ENCODE measurements at places on chromosomes 16 and 17.

DNA sequence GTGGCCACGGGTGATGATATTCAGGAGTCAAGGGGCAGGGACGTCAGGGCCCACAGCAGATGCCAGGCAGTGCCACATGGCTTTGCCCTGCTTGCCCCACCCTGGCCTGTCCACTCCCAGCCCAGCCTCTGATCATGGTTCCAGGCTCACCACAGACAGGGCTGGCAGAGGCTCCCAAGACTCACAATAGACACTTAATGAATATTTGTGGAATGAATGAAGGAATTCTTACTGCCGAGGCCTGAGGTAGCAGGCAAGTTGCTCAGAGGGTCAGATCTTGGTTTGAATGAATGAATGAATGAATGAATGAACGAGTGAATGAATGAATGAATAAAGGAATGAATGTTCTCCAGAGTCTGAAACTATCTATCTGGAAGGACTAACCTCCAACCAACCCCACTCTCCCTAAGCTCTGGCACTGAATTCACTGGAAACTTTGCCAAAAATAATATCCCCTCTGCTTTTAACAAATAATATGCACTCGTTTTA is 60.9 kb downstream of the RAI1 start:
- no peak for DNase-seq

- peak; percentile 60 for DNase-seq
Measured at GRCh38 chr16:22321340-22322001, 24.3 kb downstream of the POLR3E start.

GRCh38 chr16:88442727-88443576 is 10.1 kb upstream of the ZFPM1 start:
- DNase-seq, result peak; percentile 78

DNA sequence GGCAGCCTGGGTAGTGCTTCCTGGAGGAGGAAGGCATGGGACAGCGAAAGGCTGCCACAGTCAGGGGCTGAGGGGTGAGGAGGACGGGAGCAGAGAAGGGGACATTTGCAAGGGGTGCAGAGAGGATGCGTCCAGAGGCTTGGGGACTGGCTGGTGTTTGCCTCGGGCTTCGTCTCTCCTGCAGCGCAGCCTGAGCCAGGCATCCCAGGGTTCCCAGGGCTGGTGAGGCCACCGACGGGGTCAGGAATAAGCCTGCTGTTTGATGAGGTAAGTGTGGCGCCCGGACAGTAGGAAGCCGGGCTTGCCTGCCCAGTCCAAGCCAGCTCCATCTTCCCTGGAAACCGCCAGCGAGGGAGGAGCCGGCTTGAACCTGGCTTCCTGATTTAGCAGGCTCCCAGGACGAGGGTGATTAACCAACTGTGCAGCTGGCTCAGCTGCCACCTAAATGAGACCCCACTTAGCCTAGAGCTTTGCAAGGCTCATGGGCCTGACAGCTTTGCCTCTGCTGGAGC is 47.8 kb downstream of the PITPNM3 start:
- no peak for DNase-seq

DNA sequence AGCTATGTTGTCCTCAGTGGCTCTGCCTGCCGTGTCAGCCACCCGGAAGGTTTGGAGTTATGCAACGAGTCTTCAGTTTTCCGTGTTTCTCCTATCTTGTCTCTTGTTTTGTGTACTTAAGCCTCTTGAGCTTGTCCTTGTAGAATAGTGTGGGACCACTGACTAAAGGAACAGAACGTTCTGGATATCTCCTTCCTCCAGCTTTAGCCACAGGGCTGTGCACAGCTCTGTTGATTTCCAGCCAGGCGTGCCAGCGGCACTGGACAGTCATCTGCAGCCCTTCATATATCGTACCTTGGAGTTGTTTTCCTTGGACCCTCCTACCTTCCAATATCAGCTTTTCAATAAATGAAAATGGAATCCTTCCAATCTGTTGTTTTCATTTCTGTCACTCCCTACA is 39.8 kb downstream of the TMEM11 start:
- no peak for DNase-seq

DNA sequence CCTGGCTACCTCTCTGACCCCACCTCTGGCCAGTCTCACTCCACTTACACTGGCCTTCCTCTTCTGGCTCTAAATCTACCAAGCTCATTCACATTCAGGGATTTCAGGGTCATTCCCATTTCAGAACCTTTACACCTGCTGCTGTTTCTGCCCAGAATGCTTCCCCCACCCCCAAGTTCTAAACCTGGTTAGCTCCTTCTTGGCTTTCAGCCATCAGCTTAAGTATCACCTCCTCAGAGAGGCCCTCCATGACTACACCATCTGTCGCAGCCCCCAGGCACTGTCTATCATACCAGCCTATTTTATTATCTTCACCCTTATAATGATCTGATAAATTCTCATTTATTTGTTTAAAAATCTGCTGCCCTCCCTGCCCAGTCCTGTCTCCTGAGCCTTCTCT is 23.3 kb upstream of the NGFR start:
- DNase-seq, result no peak

GRCh38 chr16:47371271-47372014 is 89.4 kb downstream of the ITFG1 start:
- no peak for DNase-seq

DNA sequence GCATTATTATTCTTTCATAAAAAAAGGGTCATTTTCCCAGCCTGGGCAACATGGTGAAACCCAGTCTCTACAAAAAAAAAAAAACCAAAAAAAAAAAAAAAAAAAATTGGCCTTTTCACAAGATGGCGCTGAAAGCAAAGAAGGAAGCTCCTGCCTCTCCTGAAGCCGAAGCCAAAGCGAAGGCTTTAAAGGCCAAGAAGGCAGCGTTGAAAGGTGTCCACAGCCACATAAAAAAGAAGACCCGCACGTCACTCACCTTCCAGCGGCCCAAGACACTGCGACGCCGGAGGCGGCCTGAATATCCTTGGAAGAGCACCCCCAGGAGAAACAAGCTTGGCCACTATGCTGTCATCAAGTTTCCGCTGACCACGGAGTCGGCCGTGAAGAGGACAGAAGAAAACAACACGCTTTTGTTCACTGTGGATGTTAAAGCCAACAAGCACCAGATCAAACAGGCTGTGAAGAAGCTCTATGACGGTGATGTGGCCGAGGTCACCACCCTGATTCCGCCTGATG is 4.9 kb upstream of the PGAP6 start:
- no peak for DNase-seq

DNA sequence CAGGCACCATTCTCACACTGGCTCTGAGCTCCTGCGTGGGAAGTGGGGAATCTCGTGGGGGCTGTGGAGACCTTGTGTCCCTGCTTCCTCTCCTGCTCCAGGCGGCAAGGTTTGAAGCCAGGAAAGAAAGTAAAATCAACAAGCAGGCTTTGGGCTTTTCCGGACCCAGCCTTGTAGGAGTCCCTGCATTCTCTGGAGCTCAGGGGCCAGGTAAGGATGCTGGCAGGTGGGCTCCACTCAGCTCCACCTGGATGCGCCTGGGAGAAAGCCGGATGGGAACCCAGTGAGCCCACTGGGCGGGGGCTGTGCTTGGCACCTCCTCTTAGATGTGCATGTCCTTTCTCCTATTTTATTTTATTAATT is 362.5 kb downstream of the SEC14L1 start:
- no peak for DNase-seq

GRCh38 chr16:10664720-10665126 is 30.0 kb downstream of the TEKT5 start:
- no peak for DNase-seq

- DNase-seq, result no peak
Measured at GRCh38 chr16:62872339-62872738, 836.1 kb upstream of the CDH8 start.

- DNase-seq, result no peak
Measured at GRCh38 chr16:50275428-50276325, 9.3 kb downstream of the ADCY7 start.

- peak; percentile 34 for DNase-seq
Measured at GRCh38 chr16:2919511-2920255, 8.0 kb downstream of the FLYWCH1 start.

DNA sequence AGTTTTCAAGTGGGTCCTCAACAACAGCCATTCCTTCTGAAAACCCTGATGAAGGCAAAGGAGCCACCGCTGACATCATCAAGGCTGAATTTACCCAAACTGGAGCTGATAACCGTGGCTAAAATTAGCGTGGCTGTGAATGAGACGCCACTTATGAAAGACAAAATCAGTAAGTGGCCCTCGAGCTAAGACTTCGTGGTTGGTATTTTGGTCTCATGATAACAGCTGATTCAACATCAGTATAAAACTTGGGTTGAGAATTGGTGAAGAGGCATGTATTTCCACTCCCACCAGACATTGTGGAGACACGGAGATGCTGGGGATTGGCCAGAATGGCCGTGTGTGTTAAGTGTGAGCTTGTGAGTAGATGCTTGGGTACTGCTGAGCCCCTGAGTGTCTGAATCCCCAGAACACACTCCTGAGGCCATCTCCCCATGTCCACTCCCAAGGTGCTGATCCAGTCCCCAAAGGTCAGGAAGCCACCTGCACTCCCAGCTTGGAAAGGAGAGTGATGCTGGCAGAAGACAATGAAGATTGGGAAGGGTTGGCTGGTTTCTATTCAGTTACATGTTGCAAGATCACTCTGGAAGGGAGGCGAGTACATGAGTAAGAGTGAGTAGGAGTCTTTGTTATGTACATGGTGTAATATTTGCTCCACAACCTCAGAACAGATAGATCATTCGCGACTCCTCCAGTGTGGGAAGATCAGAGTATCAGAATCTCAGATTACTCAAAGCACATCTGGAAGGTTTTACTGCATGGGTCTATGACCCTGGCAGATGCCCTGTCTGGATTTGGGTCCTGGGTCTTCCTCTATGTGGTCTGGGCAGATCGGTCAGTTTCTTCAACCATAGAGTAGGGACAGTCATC is 207.7 kb downstream of the HS3ST3A1 start:
- DNase-seq, result no peak

DNA sequence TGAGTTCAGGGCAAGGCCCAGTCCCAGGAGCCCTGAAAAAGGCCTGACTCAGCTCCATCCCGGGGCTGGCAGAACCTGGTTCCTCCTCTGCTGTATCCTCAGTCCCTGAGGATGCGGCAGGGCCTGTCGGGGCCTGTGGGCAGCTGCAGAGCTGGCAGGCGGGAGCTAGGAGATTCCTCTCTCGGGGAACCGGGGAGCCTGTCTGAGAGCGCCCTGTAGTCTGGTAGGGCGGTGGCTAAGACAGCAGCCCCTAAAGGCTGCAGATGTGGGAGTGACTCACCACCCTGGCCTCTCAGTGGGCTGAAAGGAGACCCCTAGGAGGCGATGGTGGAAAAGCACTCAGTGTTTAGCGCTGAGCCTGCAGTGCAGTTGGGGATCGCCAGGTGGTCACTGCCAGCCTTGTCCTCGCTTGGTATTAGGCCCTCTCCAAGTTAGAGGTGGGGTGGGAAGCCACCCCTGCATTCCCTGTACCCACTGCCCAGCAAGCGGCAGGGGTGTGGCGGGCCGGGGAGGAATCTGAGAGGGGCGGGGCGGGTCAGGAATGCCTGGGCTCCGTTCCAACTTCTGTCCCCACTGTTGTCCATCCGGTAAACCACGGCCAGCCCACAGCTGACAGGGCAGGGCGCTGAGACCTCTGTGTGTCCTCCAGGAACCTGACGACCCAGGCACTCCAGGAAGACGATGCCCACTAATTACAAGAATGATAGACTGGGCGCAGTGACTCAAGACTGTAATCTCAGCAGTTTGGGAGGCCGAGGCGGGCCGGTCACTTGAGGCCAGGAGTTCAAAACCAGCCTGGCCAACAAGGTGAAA is 29.5 kb upstream of the CDH1 start:
- no peak for DNase-seq

- DNase-seq, result no peak
Measured at GRCh38 chr17:61511480-61512182, 59.4 kb downstream of the TBX4 start.

- no peak for DNase-seq
Measured at GRCh38 chr16:79296491-79296890, 304.0 kb downstream of the MAF start.

- no peak for DNase-seq
Measured at GRCh38 chr16:31005350-31006085, 4.9 kb downstream of the STX1B start.

GRCh38 chr16:85141491-85142128 is 29.3 kb upstream of the CIBAR2 start:
- no peak for DNase-seq

DNA sequence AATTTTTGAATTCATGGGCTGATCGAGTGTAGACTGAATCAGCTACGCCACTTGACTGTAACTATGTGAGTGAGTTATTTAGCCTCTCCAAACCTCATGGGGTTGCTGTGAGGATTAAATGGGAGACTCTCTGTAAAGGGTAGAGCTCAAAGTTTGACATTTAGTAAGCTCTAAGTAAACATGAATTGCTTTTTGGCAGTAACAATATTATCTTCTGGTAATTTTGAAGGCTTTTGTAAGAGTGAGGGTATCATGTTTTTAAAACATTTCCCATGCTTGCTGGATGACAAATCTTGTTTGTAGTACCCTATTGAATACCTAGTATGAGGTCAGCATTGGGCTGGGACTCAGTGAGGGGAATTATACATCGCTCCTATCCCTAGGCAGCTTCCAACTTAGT is 35.3 kb downstream of the MRTFB start:
- no peak for DNase-seq

DNA sequence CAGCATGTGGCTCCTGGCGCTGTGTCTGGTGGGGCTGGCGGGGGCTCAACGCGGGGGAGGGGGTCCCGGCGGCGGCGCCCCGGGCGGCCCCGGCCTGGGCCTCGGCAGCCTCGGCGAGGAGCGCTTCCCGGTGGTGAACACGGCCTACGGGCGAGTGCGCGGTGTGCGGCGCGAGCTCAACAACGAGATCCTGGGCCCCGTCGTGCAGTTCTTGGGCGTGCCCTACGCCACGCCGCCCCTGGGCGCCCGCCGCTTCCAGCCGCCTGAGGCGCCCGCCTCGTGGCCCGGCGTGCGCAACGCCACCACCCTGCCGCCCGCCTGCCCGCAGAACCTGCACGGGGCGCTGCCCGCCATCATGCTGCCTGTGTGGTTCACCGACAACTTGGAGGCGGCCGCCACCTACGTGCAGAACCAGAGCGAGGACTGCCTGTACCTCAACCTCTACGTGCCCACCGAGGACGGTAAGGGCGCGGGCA is 645 bp downstream of the NLGN2 start:
- no peak for DNase-seq

- DNase-seq, result no peak
Measured at GRCh38 chr17:42310787-42311215, 22.5 kb downstream of the STAT5A start.

GRCh38 chr17:40069751-40070708 is 7.3 kb downstream of the THRA start:
- DNase-seq, result peak; percentile 25

DNA sequence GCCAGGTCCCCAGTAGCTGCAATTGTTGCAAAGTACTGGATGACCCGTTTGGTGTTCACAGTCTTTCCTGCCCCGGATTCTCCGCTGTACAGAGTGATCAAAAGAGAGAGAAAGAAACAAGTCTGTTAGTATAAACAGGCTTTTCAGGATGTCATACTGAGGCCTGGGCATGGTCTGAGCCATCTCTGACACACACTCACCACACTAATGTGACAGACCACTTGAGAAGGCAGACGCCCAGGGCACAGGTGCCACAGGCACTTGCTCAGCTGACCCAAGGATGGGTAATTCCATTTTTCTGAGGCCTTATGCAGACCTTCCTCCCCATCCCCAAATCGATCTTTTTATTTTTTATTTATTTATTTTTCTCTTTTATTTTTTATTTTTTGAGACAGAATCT is 7.5 kb downstream of the MYH3 start:
- DNase-seq, result no peak

- DNase-seq, result no peak
Measured at GRCh38 chr17:58667934-58668597, 23.8 kb downstream of the TEX14 start.

- DNase-seq, result no peak
Measured at GRCh38 chr16:2692251-2692947, 10.1 kb downstream of the KCTD5 start.

GRCh38 chr17:50634224-50634914 is at the start of gene ABCC3:
Gene ABCC3, plus strand, starts transcription at chr17:50634881. Its CDS starts 56 bp downstream, at chr17:50634937.
- no peak for DNase-seq

- DNase-seq, result no peak
Measured at GRCh38 chr17:47895347-47895855, 635 bp upstream of the SP2 start.

All from activated CD4-positive, alpha-beta T cell treated with anti-CD3 and anti-CD28 coated beads for 4 hours (primary cell).